Mammary microvascular endothelial cell (primary cell): ENCODE measurements at places on chromosomes 6 and 20. TPM values are rescaled to one million over a fixed set of nuclear protein-coding genes. Genes with fewer than 3 reads are reported as not detected.

The CTAGE9 gene
- total RNA-seq = not detected in 2 replicates

The SPTLC3 gene
- total RNA-seq = 0.33 and 0.89 TPM in 2 replicates

The ZNF217 gene
- 12.4 and 13.3 TPM in 2 replicates for total RNA-seq

The CALHM5 gene
- total RNA-seq = 3.6 and 4.4 TPM in 2 replicates

The CST5 gene
- total RNA-seq = not detected in 2 replicates

The MAS1 gene
- not detected in 2 replicates for total RNA-seq

The SLC35F1 gene
- total RNA-seq = not detected in 2 replicates

The UNC5CL gene
- total RNA-seq = not detected in 2 replicates

The TSPO2 gene
- total RNA-seq = not detected in 2 replicates

The SLC12A5 gene
- total RNA-seq = under 0.01 and 0.10 TPM in 2 replicates

The PTK6 gene
- total RNA-seq = 0.05 TPM in 1 of 2 replicates, not detected in the other
